ENCODE measurements at places on chromosomes 3 and 15.

DNA sequence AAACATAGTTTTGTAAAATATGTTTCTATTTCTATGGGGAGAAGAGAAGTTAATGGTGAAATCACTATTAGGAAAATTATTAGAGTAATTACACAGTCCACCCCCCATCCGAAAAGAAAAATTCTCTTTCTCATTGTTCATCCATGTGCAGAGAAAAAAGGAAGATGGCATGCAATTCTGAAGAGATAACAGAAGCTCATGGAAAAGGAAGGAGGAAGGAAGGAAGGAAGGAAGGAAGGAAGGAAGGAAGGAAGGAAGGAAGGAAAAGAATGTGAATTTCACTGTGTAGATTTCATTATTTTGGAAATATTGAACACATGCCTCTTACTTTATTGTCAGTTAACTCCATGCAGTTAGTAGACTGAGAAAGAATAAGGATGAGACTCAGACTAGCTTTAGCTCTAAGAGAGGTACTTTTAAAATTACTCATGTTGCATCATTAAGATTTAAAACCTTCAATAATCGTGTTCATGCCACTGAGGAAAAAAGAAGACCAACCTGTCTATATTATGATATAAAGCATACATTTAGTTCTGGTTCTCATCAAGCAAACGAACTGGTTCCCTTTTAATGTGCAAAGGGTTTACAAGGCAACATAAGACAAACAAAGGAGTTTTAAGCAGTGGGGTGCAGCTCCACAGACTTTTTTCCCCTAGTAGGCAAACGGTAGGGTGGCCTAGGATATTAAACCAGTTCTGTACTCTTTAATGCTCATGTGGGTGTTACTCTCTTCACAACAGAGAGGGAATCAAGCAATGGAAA, 379.6 kb downstream of the FOXP1 start:
- DNase-seq, result no peak

DNA sequence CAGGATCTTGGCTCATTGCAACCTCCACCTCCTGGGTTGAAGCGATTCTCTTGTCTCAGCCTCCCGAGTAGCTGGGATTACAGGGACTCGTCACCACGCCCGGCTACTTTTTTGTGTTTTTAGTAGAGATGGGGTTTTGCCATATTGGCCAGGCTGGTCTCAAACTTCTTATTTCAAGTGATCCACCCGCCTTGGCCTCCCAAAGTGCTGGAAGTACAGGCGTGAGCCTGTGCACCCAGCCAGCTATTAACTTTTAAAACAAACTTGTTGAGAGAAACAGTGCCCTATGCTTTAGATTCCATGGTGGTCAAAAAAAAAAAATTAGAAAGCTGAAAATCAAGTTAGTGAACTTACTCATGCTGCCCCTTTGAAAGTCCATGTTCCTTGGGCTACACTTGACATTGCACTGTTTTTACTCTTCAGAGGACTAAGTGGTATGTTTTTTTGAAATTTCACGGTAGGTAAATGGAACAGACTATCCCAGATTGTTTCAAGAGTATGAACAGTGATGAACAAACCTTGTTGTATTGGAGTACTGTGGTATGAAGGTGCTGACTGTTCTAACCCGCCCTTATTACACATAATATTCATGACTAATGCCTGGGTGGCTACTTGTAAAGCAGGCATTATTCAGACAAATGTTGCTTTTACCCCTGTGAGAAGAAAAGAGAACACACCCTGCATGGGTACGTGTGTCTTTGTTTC, 206.9 kb downstream of the KLHL25 start:
- DNase-seq, result no peak

DNA sequence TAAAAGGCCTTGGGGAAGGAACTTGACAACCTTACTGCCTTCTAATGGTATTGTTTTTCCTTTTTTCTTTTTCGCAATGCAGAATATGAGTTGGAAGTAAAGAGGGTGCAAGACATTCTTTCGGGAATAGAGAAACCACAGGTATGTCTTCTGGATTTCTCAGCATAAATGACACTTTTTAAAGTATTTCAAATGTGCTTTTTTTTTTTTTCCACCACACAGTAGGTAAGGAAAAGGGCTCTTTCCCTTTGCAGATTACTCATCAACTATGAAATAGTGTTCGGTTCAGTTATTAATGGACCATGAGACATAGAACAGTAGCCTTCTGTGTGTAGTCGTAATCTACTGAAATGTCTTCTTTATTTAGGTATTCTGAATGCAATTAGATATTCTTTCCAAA, 162.4 kb downstream of the GHSR start:
- DNase-seq, result no peak

DNA sequence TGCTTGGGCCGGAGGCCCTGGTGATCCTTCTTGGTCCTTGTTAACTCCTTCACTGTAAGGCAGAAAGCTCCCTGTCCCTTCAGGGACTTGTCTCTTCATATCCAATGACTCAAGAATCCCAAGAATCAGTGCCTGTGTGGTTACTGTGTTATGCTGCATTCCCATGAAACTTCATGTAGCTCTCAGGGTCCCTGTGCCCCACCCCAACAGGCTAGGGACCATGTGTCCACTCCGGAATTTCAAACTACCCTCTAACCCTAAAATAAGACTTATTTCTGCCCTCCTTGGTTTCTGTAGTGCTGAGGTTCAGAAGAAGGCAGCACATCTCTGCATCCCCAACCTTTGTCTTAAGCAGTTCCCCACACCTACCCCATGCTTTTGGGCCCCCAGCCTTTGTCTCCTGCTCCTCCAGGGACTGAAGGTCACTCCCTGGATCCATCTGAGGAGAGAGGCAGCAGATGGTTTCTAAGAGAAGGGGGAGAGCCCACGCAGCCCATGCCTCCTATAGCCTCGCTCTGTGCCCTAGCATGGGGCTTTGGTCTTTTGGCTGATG, 531 bp upstream of the MAP1A start:
- no peak for DNase-seq

- DNase-seq, result no peak
Measured at GRCh38 chr15:88636050-88636449, 2.8 kb upstream of the ISG20 start.

- no peak for DNase-seq
Measured at GRCh38 chr3:126630020-126630419, 24.9 kb downstream of the TXNRD3 start.

- DNase-seq, result no peak
Measured at GRCh38 chr3:42177068-42177800, 86.1 kb downstream of the TRAK1 start.

DNA sequence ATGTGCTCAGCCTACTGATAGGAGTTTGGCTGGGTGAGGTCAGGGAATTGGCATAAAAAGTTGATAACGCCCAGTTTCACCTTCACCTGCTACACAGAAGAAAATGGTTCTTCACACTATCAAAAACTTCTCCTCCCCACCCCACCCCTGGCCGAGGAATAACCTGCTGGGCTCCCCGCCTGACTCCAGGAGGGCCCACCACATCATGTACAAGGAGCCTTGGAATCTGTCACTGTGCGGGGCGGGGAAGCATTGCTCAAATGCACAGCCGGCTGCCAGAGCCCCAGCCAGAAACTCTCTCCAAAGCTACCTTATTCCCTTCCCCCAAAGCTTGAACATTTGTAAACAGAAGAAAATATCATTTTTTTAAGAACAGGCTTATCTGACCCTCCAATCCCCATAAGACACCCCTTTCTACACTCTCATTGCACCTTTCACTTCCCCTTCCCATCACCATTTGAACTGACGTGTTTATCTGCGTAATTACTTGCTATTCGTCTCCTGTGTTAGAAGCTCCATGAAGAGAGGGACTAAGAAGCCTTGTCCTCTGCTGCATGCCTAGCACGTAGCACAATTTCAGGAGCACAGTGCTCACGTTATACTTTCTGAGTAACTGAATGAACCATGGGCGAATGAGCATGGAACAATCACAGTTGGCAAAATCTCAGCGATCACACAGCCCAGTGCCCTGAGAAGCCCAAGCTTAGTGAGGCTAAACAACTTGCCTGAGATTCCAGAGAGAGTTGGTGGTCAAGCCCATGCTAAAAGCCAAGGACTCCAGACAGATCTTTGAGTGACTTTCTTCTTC, 82.9 kb downstream of the HES1 start:
- DNase-seq, result no peak

GRCh38 chr3:1195947-1196346, 103.1 kb downstream of the CNTN6 start:
- no peak for DNase-seq

DNA sequence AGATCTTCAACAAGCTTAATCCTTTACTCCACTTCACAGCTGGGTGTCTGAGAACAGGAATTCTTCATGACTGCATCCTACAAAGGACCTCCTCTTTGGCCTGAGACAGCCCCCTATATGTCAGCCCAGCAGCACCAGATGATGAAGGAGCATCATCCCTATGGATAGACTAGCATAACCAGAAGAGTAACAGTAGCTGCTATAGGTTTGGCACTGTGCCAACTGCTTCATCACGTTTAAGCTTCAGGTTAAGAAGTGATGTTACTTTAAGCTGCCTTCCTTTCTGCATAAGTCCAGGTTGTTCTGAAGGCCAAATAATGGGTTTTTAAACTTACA, 50.6 kb downstream of the CMSS1 start:
- no peak for DNase-seq

DNA sequence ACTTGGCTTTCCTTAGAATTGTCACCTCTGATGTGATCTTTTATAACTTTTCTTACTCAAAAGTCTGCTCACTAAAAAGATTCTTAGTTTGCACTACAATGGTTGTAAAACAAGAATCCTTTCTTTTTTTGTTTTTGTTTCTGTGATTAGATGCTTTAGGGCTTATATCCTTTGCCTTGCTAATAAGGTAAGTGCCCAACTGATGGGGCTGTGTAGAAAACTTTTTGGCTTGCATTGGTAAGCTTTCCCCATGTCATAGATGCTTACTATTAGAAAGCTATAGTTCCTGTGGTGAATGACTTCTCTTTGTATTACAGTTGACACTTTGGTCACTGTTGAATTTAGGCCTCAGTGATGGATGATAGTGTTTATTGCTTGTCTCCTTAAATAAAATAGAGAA, 5.1 kb downstream of the ABHD5 start:
- DNase-seq, result no peak

GRCh38 chr15:86522721-86523120, 443.1 kb downstream of the AGBL1 start:
- DNase-seq, result no peak

GRCh38 chr3:46667061-46667621, 26.3 kb downstream of the ALS2CL start:
- no peak for DNase-seq

DNA sequence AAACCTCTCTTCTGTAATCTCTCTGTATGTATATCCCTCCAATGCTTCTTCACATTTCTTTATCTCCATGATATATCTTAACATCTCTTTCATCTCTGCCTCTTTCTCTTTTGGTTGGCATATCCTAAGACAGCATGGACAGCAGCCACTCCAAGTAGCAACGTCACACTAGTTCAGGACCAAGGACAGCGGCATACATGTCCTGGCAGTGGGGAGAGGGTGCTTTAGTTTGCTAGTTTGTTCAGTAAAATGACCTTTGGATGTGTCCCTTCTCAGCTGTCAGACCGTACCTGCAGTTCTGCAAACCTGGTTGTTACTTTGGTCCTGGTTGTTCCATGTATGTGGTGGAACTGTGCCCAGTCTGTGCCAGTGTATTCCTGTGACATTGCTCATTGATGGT, 225.6 kb upstream of the ROPN1 start:
- DNase-seq, result no peak

GRCh38 chr3:64856106-64856505, 168.3 kb upstream of the ADAMTS9 start:
- DNase-seq, result no peak

DNA sequence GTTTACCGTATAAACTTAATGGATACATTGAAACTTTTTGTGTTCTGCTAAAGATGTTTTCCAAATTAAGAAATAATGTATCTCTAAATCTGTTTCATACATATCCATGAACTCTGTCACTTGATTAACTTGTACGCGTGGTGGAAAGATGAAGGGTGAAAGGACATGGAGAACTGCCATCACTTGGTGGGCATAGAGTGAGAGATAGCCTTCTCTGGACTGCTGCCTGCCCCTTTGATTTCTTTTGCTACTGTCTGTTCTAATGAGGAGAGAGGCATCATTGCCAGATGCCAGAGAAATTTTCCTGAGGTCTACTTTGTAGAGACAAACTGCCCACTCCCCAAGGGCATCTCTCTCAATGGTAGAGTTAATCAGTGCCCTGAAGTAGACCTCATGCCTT, 120.5 kb downstream of the SLMAP start:
- DNase-seq, result no peak

DNA sequence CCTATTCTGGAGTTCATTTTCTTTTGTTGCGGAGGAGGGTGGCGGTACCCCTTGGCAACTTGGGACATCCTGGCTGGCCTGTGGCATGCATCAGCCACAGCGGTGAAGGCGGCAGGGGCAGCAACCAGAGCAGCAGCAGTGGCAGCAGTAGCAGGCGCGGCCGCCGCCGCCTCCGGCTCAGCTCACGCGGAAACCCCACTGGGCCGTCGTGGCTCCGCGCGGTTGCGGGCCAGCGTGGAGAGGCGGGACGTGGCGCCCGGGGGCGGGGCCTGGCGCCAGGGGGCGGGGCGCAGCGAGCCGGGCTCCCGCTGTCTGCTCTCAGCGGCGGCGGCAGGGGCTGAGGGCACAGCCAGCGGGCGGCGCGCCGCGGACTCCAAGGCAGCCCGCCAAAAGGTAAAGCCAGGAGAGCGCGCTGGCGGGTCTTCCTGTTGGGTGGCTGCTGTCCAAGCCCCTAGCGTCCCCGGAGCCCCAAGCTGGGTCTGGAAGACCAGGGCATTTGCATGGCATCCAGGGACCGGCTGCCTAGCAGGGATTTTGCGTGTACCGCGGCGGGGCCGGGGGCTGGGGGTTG, 334.4 kb upstream of the THRB start:
- no peak for DNase-seq

DNA sequence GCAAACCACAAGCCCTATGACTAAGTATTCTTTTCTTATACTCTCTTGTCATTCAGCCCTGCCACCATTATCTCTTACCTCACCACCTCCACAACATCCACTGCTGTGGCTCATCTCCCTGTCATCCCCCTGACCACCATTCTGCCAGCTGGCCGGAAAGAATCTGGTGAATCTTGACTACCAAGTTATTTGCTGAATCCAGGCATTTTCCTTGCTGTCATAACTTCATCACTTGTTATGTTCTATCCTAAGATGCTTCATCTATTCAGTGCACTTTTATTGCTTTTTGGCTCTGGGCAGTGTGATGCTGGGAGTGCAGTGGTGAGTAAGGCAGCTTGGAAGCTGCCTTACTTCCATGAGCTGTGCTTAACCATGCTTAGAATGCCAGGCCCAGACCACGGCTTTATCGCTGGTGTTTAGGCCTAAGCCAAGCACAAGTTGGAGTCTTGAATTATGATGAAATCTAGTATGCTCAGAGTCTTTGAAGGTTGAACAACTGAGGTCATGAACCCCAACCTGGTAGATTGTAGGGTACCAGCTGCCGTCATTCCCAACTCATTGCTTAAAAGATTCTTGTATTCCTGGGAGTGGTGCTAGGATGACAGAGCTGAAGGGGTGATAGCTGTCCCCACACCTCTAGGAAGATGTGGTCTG, 27.0 kb upstream of the APH1B start:
- DNase-seq, result no peak

- DNase-seq, result no peak
Measured at GRCh38 chr15:80760960-80761359, 18.2 kb upstream of the CEMIP start.

- DNase-seq, result peak; percentile 66
Measured at GRCh38 chr3:9809239-9809614, 835 bp upstream of the TTLL3 start.

- DNase-seq, result no peak
Measured at GRCh38 chr15:70412794-70413193, 315.1 kb upstream of the TLE3 start.

Data from activated CD8-positive, alpha-beta memory T cell treated with anti-CD3 and anti-CD28 coated beads for 24 hours (primary cell).